ENCODE measurements at places on chromosomes 1 and 21.

- no peak for DNase-seq
Observed at GRCh38 chr1:58971629-58972140, 187.8 kb upstream of the JUN start.

DNA sequence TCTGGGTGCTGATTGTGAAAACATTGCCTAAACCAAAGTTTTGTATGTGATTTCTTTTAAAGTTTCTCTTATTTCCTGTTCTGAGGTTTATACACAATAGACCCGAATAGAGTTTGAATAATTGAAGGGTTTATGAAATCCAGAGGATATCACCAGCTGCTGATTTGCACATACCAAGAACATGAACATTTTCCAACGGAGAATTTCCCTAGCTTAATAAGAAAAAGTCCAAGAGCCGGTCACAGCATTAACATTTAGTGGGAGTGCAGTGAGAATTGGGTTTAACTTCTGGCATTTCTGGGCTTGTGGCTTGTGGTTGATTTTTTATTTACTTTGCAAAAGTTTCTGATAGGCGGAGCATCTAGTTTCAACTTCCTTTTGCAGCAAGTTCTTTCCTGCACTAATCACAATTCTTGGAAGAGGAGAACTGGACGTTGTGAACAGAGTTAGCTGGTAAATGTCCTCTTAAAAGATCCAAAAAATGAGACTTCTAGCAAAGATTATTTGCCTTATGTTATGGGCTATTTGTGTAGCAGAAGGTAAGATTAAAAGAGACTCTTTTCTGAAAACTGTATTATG lies at the start of gene CFH:
Gene CFH (plus strand): TSS at position 407 of the 579 bp plus-strand sequence. CDS start 75 bp downstream, at position 482.
- DNase-seq: no peak

- no peak for DNase-seq
Observed at GRCh38 chr1:212233321-212233720, 51.9 kb upstream of the PPP2R5A start.

- DNase-seq: no peak
Observed at GRCh38 chr1:44043176-44044070, 12.2 kb upstream of the SLC6A9 start.

DNA sequence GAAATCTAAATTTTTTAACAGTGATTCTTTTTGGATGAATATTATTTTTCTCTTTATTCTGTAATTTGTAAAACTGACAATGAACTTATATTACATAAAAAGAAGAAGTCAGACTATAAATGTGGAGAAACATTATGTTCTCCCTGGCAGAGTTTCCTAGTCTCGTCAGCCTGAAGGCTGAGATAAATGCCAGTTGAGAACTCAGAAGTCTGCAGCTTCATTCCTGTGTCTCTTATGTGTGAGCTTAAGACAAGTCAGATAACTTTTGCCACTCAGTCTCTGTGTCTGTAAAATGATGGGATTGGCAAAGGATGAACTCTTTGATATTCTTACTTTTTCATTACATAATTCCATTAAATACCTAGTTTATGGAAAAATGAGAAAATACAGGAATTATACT lies 568.8 kb upstream of the ZRANB2 start:
- DNase-seq: no peak

GRCh38 chr1:190619724-190620123 lies 142.1 kb upstream of the BRINP3 start:
- DNase-seq: no peak

DNA sequence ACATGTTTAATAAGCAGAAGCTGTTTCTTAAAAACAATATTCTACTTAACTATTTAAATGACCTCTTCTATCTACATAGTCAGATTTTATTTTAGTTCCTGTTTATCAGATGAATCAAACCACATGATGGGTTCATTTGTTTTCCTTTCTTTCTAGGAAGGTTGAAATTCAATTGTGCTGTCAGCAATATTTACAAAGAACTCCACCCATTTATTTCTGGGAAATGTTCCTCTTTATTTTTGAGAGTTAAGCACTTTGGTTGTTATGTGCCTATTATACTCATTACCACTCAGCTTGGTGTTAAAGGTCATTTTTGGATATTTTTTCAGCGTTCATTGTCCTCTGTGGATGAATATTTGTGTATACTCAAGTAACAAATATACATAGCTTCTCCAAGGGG lies 84.9 kb downstream of the C4BPA start:
- no peak for DNase-seq

GRCh38 chr21:25186273-25186672 lies 421.0 kb downstream of the MRPL39 start:
- DNase-seq: no peak

DNA sequence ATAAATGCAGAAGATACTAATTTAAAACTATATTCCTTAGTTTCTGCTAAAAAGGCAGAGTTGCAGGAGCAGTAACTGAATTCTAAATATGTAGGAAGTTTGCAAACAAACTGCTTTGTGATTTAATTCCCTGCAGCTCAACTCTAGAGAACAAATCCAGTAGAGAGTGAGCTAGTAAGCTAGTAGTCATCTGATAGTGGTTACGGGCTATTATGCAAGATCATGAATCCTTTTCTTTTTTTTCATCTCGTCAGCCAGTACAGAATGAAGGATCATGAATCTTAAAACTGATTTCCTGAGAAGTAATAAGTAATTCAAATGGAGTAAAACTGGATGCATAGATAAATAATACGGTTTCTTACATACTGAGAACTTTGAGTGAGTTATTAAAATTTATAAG lies 3.3 kb downstream of the DPH5 start:
- DNase-seq: no peak

GRCh38 chr21:37146320-37147235 lies 73.5 kb downstream of the TTC3 start:
- no peak for DNase-seq

- DNase-seq: no peak
Observed at GRCh38 chr1:81654147-81654546, 146.6 kb upstream of the ADGRL2 start.

DNA sequence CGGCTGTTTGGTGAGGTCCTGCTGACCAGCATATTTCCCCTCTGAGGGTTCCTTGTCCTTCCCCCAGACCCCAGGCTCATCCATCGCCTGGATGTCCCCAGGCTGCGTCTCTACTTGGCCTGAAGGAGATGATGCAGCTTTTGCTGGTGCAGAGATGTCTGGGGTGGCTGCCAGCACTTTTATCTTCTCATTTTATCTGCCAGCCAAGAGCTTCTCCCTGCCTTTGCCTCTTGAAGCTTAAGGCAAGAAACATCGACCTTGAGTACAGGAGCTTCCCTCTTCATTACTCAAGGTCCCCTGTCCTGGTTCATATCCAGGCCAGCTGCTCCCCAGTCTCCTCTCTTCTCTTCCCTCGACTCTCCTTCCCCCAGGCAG lies 9.2 kb upstream of the H6PD start:
- DNase-seq: no peak

GRCh38 chr1:35885961-35886558 lies 3.1 kb downstream of the AGO1 start:
- no peak for DNase-seq

DNA sequence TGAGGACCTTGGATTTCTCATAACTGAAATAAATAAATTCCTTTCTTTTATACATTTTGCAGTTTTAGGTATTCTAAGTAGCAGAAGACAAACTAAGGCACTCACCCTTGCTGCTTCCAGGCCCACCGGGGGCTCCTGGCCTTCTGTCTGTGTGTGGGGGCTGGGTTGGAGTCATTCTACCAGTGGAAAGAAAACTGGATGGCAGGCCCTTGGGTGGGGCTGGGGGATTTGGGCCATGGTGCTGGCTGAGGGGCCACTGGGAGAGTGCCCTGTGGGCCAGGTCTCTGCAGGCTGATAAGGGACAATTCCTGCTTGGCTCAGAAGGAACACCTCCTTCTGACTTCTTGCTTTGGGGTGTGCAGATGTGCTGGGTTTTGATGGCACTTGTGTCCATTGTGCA lies 54.0 kb upstream of the CSF3R start:
- DNase-seq: no peak

- DNase-seq: no peak
Observed at GRCh38 chr1:28534671-28535070, 18.2 kb upstream of the TRNAU1AP start.

GRCh38 chr21:28592205-28592865 lies 400.3 kb downstream of the LTN1 start:
- no peak for DNase-seq

GRCh38 chr1:67479146-67479891 lies 49.1 kb upstream of the SERBP1 start:
- DNase-seq: no peak

DNA sequence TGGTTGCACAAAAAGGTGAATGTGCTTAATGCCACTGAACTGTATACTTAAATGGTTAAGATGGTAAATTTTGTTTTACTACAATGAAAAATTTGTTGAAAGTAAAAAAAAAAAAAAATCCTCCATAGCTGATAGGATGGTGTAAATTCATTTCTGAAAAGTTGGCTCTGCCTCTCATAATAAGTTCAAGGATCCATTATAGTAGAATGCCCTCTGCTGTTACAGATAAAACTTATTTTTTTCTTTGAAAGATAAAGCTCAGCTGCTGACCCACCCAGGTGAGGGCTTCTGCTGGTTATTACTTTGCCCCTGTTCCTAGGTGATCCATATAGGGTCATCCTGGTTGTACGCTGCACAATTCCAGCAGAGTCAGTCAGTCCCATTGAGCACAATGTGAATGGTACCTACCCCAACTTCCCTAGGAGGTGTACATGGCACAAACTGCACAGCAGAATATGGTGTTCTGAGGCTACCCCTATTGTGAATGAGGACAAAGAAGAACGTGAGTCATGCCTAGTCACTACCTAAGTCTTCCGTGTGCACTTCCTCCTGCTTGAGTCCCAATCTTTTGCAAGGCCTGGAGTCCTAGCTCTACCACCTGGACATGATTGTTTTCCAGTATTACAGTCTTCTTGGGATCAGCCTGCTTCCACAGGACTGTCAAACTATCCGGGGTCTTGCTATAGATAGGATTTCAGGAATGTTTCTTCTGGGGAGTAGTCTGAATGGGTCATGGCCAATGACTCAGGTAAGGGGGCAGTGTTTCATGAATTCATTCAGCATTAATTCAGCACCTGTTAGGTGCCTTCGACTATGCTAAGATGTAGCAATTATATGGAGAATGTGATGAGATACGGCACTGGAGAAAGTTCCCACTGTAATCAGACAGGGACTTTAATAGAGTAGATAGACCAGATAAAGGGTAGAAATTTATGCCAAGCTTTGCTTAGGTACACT lies 20.8 kb upstream of the CD5L start:
- no peak for DNase-seq

GRCh38 chr1:10969267-10969970 lies 43.0 kb upstream of the TARDBP start:
- no peak for DNase-seq

DNA sequence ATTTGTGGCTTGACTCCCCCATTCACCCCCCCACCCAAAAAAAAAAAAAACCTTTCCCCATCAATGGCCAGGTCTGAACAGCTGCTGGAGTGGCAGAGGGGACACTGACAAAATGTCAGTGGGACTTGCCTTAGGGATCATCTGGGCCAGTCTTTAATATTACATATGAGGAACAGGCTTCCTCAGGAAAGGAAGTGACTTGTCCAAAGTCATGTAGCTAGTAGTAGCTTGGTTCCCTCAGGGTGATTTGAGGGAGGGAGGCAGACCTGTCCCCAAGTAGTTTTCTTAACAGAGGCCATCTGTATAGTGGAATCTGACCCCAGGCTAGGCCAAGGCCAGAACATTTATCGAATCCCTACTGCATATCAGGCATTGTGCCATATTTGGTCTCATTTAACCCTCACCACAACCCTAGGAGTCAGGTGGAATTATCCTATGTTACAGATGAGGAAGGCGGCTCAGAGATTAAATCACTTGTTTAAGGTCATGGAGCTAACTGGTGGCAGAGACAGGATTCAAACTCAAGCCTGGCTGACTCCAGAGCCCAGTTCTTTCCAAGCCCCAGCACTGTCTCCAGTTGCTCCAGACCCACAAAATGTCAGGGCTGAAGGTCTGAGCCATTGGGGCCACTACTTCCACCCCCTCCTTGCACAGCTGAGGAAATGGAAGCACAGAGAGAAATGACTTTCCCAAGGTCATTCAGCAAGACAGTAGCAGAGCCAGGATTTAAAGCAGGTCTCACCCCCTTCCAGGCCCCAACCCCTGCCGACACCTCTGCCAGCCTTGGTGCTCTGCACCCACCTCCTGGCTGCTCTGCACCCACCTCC lies 10.4 kb downstream of the ZBTB7B start:
- DNase-seq: no peak

DNA sequence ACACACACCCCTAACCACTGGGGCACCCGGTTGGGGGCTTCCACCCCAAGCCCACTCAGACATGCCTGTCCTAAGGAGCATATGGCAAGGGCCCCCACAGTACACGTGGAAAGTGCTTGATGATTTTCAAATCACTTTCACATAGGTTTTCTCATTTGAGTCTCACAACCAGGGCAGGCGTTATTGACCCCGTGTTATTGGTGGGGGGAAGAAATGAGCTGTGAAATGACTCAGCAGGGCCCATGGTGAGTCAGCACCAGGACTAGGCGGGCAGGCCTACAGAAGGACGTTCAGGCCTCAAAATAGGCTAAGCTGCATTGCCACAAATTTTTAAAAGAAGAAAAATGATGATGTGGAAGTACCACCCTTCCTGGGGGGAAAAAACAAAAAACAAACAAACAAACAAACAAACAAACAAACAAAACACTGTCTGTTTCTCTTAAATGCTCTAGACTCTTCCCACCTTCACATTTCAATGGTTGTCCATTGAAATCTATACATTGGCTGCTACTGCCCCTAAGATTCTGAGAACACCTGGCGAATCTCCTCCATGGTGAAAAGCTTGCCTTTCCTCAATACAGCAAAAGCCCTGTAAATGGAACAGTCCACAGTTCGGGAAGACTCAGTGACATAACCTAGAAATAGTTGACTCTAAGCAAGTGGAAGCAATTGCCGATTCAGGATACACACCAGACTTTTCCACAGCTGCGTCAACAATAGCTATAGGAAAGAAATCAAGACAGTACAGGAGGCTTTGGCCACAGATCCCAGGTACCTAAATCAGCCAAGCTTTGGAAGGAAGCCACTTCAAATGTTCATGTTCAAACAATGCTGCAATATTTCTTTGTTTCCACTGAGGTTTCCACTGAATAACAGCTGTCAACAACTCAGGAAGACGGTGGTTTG lies 234.7 kb downstream of the TOMM20 start:
- DNase-seq: no peak

- DNase-seq: no peak
Observed at GRCh38 chr1:155073377-155074242, 5.0 kb upstream of the EFNA3 start.

- no peak for DNase-seq
Observed at GRCh38 chr1:26750428-26750827, 37.3 kb upstream of the PIGV start.

Measured in T-helper 2 cell (primary cell).